ENCODE measurements at places on chromosomes 4 and X. TPM values are rescaled to one million over a fixed set of nuclear protein-coding genes. Genes with fewer than 3 reads are reported as not detected.

SCD5 gene
- 0.63 TPM for total RNA-seq

GRCh38 chr4:72701987-72702819, 133.2 kb upstream of the ADAMTS3 start:
- H3K27ac ChIP-seq = no peak overlapping the region
- DNase-seq = peak; percentile 79

GRCh38 chr4:154205471-154205870, 286.1 kb downstream of the DCHS2 start:
- DNase-seq = peak; percentile 5
- H3K36me3 ChIP-seq = no peaks in the 10 kb centered on the region

GRCh38 chrX:40267334-40268187, 169.8 kb upstream of the BCOR start:
- H3K27ac ChIP-seq = no peak overlapping the region
- no peaks in the 10 kb centered on the region for H3K36me3 ChIP-seq
- H3K27me3 ChIP-seq = no peaks in the 10 kb centered on the region
- H3K4me1 ChIP-seq = peaks cover 4% of the 10 kb centered on the region

GRCh38 chrX:47420962-47421361, 50.6 kb downstream of the ZNF157 start:
- H3K4me3 ChIP-seq = no peak overlapping the region
- no peaks in the 10 kb centered on the region for H3K4me1 ChIP-seq
- DNase-seq = no peak
- no peak overlapping the region for H3K27ac ChIP-seq

DNA sequence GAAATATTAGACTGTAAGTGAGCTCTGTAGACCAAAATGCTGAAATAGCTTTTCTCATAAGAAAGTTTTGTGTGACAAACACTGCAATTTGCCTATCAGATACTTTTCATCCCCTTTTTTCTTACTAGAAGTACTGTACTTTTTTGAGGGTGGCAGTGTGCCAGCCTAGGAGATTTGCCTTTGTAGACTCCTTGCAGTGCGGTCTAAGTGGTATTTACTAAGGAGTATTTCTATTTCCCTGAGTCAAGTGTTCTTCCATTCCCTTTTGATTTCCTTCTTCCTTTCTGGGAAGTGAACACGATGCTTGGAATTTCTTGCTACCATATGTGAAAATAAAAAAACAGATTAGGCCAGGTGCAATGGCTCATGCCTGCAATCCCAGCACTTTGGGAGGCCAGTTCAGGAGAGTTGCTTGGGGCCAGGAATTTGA, 34.6 kb downstream of the PDLIM5 start:
- no peak for DNase-seq
- H3K4me3 ChIP-seq = no peak overlapping the region
- no peaks in the 10 kb centered on the region for H3K27me3 ChIP-seq
